ENCODE measurements at places on chromosomes 13 and 19. TPM values are rescaled to one million over a fixed set of nuclear protein-coding genes. Genes with fewer than 3 reads are reported as not detected.

The FREM2 gene
- total RNA-seq = 1.7 TPM

The WDR88 gene
- total RNA-seq = not detected

The MIER2 gene
- total RNA-seq = 13.6 TPM

The KIR3DL2 gene
- not detected for total RNA-seq

The LAIR1 gene
- total RNA-seq = 1.2 TPM

The CEACAM16 gene
- not detected for total RNA-seq

The ANGPTL8 gene
- total RNA-seq = not detected

The TRPC4 gene
- 12.3 TPM for total RNA-seq

The CPAMD8 gene
- 16.3 TPM for total RNA-seq

The ZSWIM9 gene
- total RNA-seq = 1.3 TPM

The FFAR1 gene
- total RNA-seq = not detected

The STOML3 gene
- total RNA-seq = not detected

Data from stomach (tissue), 19 donors.